ENCODE measurements at places on chromosomes 6 and 20.

DNA sequence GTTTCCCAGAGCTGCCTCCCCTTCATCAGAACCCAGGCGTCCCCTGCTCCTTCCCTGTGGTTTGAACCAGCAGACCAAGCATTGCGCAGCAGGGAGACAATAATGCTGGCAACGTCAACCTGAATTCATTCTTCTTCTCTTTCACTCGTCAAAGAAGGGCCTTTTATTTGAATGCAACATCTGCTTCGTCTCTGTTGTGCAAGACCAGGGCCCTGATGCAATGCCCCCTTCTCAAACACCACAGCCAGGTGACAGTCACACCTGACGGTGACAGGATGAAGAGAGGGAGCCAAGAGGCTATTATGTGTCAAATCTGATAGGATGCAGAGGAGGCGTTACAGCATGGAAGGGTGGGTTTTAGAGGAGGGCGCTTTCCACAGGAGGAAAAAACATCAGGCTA lies 8.0 kb downstream of the INSM1 start:
- DNase-seq = no peak

DNA sequence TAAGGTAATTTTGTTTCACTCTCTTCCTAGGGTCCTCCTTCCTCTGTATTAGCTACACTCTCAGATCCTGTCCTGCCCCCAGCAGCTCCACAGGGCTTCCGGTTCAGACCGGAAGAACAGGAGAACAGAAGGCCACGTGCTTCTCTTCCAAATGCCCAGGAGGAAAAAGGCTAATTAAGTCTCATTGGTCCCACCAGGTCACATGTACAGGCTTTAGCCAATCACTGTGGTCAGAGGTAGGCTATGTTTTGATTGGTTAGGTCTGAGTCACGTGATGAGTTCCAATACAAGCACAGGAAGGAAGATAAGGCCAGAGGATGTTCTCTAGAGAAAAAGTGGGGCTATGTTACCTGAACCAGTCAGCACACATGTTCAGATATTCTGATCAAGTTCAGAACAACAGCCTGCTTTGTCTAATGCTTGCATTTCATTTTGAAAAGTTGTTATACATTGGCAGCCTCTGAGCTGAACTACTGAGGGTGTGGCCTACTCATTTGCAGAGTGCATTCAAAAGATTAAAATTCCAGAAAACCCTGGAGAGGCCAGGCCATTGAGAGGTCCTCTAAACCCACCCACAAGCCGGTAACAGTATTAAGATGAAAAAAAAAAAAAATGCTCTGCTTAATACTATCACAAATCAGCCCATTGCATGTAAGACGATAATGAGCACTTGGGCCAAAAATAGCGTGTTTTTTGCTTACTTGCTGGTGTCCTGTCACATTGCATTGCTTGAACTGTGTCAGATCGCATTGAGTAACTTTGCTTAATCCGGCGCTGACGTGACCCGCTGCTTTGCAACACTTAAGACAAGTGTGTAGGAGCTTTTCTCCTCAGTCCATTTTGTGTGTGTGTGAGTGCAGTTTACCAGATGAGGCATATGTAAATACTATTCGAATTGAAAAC lies 170.3 kb downstream of the TSHZ2 start:
- DNase-seq = no peak

DNA sequence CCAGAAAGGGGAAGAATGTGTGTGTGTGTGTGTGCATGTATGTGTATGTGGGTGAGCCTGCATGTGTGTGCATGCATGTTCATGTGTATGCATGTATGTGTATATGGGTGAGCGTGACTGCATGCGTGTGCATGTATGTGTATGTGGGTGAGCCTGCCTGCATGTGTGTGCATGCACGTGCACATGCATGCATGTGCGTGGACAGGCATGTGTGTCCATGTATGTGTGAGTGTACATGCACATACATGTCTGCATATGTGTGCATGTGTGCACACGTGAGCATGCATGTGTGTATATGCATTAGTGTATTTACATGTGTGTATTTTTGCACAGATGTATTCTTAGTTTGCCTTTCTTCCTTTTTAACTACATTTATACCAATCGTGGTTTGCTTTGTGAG lies 601.5 kb downstream of the QKI start:
- no peak for DNase-seq

DNA sequence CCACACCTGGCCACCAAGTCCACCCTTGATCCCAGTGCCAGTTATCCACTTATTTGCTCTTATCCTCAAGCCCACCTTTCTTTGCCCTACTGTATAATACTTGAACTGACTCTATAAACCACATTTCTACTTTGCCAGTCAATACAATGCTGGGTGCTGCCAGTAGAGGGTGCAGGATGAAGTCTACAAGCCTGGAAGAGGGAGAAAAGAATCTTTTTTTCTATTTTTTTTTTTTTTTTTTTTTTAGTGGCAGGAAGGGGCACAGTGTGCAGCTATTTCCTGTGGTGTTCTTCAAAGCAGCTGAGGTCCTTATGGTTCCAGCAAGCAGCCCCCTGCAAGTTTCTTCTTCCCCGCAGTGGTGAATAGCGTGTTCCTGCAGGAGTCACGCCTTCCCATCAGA lies 22.2 kb upstream of the GABRR1 start:
- no peak for DNase-seq

GRCh38 chr6:142914937-142915697 lies 29.9 kb downstream of the HIVEP2 start:
- DNase-seq = no peak

GRCh38 chr20:43739148-43739749 lies 12.4 kb upstream of the GTSF1L start:
- no peak for DNase-seq

DNA sequence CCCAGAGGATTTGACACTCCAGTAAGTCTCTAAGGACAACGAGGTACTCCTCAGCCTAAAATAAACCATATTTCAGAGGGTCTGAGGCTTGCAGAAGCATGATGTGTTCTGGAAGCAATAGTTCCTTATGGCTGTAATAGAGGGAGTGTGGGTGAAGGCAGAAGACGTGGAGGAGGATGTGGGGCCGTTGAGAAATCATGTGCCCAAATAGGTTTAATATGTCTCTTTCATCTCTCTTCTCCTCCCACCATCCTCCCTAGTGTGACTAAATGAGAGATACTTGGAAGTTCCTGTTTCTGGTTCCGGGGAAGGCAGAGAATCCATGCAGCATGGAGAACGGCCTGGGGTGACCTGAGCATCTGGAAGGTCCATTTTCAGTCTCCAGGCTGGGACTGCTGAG lies 174.0 kb upstream of the RSPO3 start:
- no peak for DNase-seq

- no peak for DNase-seq
Observed at GRCh38 chr6:139758209-139758611, 383.8 kb upstream of the CITED2 start.

DNA sequence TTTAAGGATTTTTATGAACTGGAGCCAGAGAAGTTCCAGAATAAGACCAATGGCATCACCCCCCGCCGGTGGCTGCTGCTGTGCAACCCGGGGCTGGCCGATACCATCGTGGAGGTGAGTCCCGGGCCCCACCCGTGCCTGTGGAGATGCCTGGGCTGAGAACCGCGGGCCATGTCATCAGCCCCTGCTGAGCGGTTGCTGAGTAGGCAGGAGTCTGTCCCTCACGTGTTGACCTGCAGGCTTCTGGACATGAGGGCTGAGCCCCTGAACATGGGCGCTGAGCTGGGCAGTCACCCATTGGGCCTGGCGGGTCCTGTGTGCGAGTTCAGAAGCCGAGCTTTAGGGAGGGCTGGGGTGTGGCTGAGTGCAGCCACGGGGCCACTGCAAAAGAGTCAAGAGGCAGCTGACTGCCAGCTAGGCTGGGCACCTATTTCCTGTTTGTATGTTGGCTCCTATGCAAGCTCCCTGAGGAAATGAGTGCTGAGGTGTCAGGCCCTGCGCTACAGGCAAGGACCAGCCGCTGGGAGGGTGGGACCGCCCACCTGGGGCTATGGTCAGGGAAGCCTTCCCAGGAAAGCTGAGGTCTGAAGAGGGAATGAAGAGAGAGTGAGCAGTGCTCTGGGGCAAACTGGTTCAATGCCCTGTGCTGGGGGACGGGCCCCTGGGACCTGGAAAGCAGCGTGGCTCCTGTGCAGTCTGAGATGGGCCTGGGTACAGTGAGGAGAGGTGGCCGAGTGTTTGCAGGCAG lies 34.3 kb downstream of the PYGB start:
- DNase-seq = no peak

DNA sequence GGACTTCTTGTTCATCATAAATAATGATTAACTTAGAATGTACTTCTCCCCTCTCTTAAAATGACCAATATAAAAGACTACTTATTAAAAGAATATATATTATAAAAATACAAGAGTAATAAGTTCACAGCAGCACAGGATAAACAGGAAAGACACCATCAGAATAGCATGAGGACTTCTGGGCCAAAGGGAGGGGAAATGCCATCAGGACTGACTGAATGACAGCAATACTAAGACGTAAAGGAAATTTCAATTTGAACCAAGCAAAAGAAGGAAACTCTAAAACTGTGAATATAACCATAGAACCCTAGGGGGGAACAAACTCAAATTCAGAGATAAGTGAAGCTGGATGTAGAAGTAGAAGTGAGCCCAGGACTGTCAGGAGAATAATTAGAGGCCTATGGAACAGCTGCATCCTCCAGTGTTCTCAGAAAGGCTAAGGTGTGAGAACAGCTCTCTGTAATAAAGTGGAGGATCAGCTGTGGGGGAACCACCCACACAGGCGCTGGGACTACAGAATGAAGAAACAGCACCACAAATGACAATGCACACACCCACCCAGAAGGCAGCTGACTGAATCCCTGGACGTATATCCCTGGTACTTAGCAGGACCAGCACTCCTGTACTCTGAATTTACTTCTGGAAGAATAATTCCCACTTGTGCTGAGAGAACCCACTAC lies 37.8 kb downstream of the ZHX3 start:
- DNase-seq = no peak

DNA sequence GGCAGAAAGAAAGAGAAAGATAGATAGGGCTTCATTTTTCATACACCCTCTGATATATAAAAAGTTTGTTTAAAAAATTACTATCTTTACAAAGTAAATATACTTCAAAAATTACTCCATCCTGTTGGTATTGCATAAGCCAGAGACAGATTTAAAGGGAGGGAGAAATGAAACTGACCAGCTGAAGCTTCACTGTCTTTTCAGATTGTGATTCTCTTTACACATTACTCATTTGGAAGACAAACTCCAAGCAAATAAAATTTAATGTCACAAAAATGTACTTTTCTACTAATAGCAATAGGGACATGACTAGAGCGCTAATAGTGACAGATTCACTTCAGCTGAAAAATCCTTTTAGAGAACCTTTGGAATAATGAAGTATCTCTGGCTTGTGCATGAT lies 38.6 kb upstream of the MARCKS start:
- DNase-seq = no peak

DNA sequence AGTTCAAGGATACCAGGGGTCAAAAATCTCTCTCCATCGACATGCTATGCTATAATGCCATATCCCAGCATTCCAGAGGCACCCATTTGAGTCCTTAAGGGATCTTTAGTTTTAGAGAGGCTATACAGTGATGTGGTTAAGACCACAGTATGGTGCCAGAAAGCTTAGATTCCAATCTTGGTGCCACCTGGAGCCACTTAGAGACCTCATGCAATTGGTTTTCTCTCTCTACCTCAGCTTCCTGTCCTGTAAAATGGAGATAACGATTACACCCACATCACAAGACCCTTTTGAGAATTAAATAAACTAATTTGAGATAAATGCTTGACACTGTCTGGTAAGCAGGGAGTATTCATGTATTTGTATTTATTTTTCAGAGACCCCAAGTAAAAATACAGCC lies 39.0 kb downstream of the PLAGL1 start:
- no peak for DNase-seq

GRCh38 chr6:112831022-112831421 lies 483.9 kb downstream of the RFPL4B start:
- no peak for DNase-seq

DNA sequence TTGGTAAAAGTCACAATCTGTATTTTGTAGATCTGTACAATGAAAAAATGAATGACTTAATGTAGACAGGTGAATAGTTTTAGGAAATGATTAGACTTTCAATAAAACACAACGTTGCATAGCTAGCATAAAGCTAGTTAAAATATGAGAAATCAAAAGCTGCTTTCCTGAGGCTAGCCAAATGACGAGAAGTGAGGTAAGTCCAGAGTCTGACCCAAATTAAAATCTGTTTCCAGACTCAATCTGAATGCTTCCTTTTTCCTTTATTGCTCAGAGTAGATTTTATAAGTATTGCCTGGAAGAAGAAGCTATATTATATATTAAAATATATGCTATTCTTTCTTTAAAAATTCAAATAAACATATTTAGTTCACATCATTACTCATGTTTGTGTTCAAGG lies 615.4 kb downstream of the CD109 start:
- no peak for DNase-seq

DNA sequence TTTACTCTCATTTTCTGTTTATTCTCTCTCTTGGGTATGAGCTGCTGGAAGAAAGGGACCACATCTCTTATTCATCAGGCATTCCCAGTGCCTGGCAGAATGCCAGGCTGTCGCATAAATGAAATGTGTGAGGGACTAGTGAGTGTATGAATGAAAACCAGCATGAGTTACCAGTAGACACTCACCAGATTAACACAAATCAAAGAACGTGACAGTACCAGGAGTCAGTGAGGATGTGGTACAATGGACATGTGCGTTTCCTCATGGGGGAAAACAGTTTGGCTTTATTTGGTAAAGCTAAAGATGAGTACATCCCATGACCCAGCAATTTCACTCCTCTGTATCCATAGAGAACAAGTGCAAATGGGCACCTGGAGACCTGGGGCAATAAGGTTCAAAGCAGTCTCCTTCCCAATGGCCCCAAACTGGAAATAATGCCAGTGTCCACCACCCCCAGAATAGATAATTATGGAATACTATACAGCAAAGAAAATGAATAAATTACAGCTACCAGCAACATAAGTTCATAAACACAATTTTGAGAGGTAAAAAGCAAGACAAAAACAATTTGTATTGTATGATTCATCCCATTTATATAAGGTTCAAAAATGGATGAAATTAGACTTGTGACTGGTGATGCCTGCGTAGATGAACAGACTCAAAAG lies 93.3 kb downstream of the CDH22 start:
- no peak for DNase-seq

Measured in hematopoietic multipotent progenitor cell treated with erythropoietin and hydrocortisone succinate and interleukin-3 and kit ligand, for 17 days (in vitro differentiated cells).